ENCODE measurements at places on chromosomes 16 and 17.
A peak's percentile ranks its signal among the peaks of the same experiment; 100 is the strongest.

DNA sequence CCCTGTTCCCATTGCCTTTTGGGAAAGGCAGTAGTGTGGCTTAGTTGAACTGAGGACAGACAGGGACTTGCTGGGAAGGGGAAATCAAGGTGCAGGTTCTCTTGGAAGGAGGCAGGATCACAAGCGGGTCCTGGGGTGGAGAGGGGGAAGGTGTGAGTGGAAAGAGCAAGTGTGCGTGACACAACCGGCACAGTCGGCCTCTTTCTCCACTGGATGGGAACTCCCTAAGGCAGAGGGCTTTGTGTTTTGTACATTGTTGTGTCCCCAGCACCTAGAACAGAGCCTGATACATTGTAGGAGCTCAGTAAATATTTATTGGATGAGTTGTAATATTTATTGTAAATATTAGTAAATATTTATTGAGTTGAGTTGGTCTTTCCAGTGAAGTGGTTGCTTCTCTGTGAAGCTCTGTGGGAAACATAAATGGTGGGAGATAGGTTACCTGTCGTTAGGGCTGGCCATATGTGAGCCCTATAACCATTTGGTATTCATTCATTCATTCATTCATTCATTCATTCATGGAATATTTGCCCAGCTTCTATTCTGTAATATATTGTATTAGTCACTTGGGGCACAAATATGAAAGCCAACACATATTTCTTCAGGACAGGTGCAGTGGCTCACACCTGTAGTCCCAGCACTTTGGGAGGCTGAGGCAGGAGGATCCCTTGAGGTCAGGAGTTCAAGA lies 34.0 kb downstream of the SMARCE1 start:
- DNase-seq, result no peak

GRCh38 chr16:81261049-81261648 lies 22.7 kb downstream of the BCO1 start:
- DNase-seq, result no peak

DNA sequence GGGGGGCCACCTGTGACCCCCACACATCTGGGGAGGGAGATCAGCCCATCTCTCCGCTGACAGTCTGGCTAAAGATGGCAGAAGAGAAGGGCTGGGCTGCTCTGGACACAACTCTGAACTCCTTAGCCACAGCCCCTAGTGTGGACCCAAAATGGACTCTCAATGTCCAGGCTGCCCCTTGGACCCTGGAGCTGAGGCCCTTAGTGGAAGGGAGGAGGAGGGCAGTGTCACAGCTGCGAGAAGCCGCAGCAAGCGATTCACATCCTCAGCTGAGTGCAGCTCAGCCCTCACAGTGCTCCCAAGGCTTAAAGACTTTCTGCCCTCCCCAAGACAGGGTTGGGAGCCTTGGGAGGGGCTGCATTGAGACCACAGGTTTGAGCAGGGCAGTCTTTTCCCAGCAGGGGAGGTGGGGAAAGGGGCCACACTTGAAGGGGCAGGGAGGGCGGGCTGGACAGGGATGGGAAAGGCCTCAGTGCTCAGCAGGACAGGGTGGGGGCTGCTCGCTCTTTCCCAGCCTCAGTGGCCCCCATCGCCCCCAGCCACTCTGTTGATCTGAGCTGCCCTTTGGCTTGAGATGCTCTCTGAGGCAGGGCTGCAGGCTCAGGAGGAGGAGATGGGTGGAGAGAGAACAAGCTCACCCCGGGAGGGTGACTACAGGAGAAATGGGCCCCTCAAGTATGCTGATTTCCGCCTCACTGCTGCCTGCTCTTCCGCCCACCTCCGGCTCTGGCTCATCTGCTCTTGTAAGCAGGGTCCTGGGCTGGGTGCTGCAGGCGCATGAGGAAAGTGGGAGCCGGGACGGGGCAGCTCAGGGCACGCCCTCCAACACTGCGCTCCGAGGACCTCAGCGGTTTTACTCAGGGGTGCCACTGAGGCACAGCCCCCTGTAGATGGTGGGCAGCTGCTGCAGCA lies 50.9 kb upstream of the MTSS2 start:
- no peak for DNase-seq

GRCh38 chr17:81143717-81144422 lies 21.4 kb upstream of the PVALEF start:
- no peak for DNase-seq

- peak; percentile 88 for DNase-seq
These were observed 2.9 kb upstream of the FOXC2 start for GRCh38 chr16:86563469-86564345.

GRCh38 chr16:14527411-14528044 lies 102.5 kb downstream of the PARN start:
- DNase-seq, result no peak

- no peak for DNase-seq
These were observed at the start of gene UNC13D for GRCh38 chr17:75843577-75844529. UNC13D (minus strand) TSS chr17:75844404; CDS start chr17:75844337, 67 bp downstream.

GRCh38 chr16:89374393-89374960 lies 115.9 kb downstream of the ANKRD11 start:
- no peak for DNase-seq

DNA sequence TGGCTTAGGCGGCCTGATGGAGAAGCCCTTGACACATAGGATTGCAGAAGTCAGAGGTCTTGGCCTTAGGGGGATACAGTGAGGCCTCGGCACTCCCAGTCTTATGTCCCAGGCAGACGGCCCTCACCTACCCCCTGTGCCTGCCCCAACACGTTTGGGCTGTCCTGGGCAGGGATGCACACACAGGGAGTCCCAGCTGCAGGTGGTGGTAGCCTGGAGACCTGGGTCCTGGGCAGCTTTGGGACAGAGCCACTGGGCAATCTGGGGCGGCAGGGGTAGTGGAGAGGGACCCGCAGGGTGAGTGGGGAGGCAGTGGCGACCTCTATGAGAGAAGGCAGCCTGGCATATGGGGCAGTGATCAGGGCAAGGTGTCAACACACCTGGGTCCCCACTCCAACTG lies 48.3 kb downstream of the SDK2 start:
- no peak for DNase-seq

DNA sequence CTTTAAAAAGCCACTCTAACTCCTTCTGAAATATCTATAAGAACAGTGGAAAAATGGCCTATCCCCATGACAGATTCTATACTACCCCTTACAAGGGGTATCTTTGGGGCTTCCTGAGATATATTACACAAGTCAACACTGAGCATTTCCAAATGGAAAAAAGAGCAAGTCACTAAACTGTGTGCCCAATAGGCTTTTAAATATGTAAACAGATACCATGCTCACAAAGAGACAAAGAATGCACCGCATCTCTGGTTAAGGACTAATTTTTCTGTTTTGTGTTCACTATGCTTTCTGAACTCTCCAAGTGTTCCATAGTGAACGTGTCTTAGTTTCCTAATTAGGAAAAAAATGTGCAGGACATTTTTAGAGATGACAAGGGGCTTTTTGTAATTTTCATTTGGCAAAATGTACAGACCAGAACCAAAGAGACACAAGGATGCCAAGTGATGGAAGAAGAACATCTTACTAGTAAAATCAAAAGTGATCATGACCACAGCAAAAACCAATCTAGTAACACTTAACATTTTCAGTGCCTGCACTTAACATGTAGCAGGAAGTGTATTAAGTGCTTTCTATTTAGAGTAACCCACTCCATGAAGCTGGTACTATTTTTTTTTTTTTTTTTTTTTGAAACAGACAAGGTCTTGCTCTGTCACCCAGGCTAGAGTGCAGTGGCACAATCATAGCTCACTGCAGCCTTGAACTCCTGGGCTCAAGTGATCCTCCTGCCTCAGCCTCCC lies 21.5 kb downstream of the MYH11 start:
- no peak for DNase-seq

DNA sequence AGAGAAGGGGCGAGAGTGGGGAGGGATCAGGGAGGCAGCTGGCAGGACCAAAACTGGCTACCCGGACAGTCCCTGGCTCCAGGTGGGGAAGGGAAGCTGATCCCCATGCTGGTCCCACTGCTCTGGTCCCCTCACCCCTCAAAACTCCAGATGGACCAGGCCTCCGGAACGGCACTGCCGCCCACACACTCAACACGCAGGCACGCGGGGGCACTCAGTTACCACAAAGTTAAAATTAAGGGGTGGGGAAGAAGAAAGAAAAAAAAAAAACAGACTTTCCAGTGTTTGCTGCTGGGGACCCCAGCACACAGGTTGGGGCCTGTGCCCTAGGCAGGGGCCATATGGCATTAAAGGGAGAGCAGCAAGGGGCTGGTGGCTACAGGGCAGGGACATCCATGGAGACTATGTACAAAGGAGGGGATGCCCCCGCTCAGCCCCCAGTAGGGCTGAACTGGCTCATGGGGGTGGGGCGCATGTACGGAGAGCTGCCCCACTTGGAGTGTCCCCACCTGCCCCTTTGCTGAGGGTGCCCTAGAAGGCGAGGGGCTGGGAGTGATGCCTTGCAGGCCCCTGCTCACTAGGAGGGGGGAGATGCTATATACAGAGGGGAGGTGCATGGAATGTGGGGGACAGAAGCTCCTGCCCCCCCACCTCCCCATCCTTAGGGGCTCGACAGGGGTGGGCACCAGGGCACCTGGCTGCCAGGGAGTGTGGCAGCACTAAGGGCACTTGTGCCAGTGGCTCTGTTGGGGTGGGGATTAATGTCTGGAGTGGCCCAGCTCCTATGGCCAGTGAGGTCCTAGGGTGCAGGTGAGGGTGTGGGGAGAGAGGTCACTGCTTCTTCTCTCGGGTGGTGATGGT lies 5.6 kb downstream of the TP53I13 start:
- no peak for DNase-seq
